Activated CD4-positive, alpha-beta T cell treated with anti-CD3 and anti-CD28 coated beads for 1 hour (primary cell): ENCODE measurements at places on chromosomes 1 and 21.

DNA sequence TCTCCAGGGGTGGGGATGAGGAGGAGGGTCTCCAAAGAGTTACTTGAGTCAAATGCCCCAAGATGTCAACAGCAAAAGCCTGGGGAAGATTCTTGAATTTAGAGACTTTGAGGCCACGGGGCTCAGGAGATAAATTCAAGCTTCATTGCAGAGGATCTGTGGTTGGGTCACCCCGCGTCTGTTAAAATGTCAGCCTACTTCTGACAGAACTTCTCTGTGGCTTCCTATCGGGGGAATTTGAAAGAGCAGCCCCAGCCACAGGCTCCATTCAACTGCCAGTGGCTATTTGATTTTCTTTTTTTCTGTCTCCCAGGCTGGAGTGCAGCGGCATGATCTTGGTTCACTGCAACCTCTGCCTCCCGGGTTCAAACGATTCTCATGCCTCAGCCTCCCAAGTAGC is 62.5 kb upstream of the EFHD2 start:
- DNase-seq: no peak

DNA sequence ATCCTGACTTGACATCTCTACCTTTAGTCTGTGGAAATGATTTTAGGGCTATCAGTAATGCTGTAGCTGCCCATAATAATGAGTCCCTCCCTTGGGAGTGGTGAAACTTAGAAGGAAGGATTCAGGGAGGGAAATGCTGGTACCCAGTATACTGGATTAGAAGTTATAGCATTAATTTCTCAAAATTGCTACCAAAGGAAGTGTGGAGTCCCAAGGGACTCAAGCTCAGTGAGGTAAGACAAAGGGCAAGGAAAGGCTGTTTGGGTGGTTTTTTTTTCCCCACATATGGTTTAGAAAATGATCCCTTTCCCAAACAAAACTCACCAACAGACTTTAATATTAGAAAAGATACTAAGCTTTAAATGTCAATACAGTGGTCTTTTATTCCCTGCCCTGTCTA is 99.9 kb downstream of the CD247 start:
- DNase-seq: no peak

DNA sequence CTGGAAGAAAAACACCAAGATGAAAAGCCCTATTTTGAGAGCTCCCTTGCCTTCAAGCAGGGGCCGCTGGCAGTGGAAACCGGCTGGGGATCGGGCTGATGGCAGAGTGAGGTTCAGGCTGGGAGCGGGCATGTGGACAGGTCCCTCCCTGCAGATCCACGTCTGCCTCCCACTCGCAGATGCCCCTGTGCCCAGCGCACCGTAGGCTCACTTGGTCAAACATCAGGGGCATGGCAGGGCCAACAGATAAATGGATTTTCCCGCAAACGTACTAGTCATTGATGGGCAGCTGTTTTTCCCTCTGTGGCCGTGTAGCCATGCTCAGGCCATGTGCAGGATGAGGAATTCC is 6.6 kb upstream of the C1orf174 start:
- DNase-seq: no peak

DNA sequence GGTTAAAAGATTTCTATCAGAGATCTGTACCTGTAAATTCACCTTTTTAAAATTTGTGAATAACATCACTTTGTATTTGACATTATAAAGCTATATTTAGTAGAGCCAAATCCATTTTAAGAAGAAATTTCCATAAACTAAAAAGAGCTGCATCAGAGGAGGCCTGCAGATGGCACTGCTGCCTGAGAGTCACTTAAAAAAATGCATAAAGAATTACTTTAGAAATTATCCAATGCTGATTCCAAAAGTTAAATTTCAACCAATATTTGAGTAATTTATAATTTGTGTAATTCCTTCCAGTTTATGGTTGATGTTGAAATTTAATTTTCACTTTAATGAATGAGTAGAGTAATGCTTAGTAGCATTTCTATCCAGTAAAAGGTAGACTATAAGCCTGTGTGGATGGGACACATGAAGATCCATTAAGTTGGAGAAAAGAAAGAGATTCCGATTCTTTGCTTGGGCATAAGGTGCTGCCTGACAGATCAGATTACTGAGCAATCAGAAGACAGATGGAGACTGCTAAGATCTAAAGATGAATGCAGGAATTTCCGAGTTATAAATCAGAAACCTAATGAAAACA is 20.7 kb upstream of the RPE65 start:
- no peak for DNase-seq

DNA sequence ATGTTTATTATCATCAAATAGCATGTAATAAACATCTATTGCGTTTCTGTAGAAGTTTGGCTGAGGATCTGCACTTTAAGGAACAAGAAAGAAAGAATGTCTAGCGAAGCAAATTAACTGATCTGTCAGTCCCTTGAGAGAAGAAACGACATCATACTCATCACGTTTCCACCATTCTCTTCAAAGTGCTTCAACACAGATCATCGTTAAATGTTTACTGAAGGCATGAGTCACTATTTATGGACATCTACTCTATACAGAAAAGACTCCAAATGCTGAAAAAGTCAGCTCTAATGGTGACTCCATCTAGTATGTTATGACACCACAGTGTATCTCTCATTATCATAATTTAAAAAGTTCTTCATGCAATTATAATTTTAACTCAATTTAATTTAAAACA is 369.1 kb downstream of the RGS7 start:
- no peak for DNase-seq

GRCh38 chr1:181658581-181658980 is 175.3 kb downstream of the CACNA1E start:
- DNase-seq: no peak

GRCh38 chr1:229636042-229636441 is 10.0 kb downstream of the URB2 start:
- no peak for DNase-seq

DNA sequence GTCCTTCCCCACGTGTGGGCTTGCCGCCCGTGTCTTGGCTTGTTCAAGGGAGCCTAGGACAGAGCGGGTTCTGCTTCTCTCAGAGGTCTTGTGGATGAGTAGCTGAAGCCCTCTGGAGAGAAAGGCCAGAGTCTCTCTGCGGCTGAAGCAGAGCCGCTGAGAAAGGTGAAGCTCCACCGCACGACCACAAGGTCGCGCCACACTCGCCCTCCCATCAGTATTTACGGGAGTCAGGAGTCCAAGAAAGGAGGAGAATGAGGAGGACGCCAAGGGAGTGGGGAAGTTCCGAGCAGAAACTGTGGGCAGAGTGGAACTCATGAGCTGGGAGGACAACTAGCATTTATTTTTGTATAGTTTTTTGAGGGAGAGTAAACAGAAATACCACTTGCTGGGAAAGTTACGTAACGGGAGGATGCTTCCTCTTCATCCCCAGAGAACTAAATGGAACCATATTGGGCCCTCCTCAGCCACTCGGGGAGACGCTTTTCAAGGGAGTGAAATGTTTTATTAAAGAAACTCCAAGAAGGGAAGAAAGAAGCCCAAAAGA is 51.6 kb upstream of the HAO2 start:
- no peak for DNase-seq

- DNase-seq: no peak
Observed at GRCh38 chr1:202283991-202284390, 57.7 kb downstream of the UBE2T start.

GRCh38 chr1:168114845-168115244 is 21.9 kb downstream of the GPR161 start:
- DNase-seq: no peak

DNA sequence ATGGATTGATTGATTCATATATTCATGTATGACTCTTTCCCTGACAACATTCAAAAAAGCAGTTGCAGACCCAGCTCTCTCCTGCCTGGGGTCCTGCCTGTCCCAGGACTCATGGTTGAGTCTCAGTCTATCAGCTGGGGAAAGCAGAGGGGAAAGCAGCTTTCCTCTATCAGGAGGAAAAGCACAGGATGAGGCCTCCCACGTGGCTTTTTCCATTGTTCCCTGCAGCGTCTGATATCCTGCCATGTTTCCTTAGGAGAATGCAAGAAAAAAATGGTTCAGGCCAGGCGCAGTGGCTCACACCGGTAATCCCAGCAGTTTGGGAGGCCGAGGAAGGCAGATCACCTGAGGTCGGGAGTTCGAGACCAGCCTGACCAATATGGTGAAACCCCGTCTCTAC is 133.0 kb upstream of the VAMP3 start:
- no peak for DNase-seq

DNA sequence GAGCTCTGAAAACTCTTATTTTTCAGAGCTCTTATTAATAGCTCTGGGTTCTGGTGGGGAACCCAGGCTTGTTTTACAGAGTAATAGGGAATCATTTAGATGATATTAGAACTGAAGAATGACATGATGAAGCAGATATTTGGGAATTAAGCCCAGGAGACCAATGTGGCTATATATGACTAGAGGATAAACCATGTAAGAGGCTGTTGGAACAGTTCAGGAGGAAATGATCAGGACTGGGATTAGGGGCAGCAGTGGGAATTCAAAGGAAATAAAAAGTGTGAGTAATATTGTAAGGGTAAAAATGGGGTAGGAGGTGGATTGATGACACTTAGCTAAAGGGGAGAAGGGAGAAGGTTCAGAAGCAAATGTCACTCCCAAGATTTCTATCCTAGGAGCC is 58.6 kb downstream of the GIPC2 start:
- DNase-seq: no peak

DNA sequence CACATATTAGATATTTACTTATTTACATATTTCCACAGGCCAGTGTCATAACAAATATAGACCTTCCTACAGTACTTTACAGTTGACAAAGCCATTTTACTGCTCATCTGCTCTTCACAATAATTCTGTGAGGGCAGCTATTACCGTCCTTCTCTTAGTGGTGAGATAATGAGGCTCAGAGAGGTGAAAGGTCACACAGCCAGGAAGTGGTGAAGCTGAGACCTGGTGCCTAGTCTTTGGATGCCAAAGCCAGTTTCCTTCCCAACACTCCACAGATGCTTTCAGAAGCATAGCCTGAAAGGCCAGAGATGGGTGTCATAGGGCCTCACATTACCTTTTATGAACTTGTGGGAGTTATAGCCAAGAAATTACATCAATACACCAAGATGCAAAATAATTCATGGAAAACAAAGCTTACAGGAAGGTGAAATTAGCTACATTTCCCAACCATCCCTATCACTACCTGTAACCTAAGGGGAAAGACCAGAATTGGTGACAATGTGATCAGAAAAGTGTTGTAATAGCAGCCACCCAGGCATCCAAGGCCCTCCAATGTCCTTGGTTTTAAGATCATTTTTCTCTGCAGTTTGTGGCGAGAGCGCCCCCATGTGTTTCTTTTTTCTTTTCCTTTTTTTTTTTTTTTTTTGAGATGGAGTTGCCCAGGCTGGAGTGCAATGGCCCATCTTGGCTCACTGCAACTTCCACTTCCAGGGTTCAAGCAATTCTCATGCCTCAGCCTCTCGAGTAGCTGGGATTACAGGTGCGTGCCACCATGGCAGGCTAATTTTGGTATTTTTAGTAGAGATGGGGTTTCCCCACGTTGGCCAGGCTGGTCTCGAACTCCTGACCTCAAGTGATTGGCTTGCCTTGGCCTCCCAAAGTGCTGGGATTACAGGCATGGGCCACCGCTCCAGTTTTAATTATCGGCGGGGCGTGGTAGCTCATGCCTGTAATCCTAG is 26.5 kb upstream of the RPL11 start:
- no peak for DNase-seq

DNA sequence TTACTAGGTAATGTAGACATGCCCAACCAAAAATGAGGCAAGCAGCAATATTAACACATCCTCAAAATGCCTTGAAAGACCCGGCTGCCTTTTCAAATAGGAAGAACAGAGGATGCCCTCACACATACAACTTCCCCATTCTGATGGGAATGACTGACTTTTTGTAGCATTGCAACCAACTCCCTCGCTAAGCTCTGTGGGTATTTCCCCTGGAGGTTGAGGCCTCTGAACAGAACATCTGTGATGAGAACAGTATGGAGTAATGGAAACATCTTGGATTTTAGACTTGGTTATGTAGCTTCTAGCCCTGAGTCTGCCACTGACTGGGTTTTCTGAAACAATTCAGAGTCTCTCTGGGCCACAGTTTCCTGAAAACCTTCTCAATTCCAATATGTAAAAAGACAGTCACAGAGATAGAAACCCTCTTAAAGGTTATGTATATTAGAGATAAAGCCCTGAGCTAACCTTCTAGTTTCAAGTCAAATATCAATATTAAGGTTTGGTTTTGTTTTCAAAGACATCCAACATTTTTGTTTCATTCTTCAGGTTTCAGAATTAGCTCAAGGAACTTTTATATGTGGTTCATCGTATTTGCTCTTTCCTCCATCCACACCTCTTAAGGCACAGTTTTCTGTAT is 311.5 kb downstream of the SETD4 start:
- DNase-seq: no peak
